ENCODE measurements at places on chromosomes 2 and 18.

DNA sequence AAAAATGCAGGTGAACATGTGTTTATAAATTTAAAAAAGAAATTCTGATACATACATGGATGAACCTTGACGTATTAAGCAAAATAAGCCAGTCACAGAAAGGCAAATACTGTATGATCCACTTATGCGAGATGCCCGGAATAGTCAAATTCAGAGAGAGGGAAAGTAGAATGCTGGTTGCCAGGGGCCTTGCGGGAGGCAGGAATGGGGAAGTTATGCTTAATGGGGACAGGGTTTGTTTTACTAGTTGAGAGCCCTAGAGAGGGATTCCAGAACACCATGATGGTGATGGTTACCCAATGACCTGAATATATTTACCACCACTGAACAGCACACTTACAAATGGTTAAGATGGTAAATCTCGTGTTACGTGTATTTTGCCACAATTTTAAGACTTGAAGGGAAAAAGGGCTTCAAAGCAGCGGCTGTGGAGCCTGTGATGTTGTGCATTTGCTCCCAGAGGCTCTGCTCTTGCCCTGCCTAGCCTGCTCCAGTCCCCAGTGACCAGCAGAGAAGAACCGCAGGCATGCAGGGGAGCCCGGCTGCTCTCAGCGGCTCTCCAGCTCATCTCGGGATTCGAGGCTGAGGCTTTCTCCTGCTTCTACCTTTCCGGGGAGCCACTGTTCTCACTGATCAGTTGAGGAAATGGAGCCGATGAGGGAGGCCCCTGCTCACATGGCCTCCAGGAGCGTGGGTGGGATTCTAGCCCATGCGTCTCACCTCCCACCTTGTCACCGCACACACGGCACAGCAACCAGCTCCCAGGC is 51.7 kb upstream of the TFCP2L1 start:
- no peak for DNase-seq

DNA sequence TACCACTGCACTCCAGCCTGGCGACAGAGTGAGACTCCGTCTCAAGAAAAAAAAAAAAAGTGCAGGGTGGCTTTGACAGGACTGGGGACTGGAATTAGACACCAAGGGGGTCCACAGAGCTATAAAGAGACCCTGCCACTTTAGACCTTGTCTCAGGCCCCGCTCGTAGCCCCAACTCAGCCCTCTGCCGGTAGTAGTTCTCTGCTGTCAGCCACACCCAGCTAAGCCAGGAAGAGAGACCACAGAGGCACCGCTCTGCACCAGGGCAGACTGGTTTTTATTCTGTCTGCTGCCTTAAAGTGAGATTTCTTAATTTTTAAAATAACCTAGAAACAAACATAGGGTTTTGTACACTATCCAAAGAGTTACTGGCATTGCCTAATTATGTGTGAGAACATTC is 66.0 kb downstream of the STEAP3 start:
- DNase-seq = no peak

- no peak for DNase-seq
Observed at GRCh38 chr2:199258291-199258690, 199.4 kb downstream of the SATB2 start.

DNA sequence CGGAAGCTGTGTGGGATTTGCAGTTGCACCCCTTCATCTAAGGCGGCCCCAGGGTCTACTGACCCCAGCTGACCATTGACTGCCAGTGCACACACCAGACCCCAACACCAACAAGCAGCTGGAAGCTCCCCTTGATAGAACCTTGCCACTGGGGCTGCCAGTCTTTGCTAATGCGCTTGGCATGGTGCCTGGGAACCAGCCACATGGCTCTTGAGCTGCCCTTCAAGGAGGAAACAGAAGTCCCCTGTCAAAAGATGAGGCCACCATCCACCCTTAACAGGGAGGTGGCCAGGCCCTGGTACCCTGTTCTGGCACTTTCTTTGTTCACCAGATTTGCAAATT is 8.6 kb downstream of the ALPI start:
- DNase-seq = no peak

DNA sequence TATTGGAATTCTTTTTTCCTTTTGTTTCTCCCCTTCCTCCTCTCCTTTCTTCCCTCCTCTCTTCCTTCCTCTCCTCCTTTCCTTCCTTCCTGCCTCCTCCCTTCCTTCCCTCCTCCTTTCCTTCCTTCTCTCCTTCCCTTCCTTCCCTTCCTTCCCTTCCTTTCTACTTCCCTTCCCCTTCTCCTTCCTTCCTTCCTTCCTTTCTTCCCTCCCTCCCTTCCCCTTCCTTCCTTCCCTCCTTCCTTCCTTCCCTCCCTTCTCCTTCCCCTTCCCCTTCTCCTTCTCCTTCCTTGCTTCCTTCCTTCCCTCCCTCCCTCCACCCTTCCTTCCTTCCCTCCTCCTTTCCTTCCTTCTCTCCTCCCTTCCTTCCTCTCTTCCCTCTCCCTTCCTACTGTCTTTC is 431.0 kb upstream of the MEIS1 start:
- DNase-seq = no peak

DNA sequence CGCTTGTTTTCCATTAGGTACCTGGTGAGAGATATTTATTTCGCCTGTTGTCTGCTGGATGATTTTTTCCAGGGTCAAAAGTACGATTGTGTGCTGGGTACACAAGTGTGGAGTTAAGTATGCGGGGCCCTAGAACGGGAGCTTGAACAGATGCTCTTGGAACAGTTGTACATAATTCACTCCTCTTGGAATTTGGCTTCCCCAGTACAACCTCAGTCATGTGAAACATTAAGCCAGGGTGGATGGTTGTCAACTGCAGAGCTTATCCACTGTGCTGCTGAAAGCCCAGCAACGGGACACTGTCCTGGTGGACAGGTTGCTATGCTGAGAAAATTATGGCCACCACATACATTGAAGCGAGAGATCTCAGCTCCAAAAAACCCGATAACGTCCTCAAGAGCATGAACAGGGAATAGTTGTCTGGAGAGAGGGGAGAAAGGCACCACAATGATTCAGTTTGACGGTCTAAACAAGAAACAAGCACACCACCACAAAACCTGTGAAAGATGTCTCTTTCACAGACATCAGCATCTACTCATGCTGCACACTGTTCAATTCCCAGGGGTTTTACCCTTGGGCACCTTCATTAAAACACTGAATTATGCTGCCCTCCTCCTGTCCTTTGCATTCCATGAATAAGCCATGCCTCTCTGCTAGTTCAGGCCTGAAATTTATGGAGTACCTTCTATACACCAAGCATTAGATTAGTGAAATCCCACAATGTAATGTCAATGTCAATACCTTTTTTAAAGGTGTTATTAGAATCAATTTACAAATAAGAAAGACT is 176.8 kb upstream of the TRIB2 start:
- no peak for DNase-seq
